Mucosa of descending colon (tissue), 3 donors: ENCODE measurements at places on chromosomes 5 and 9. TPM values are rescaled to one million over a fixed set of nuclear protein-coding genes. Genes with fewer than 3 reads are reported as not detected.

BARX1 gene
- total RNA-seq, result not detected

INSL4 gene
- total RNA-seq, result not detected

TRIM36 gene
- total RNA-seq, result 27.1 TPM

PCDHA4 gene
- total RNA-seq, result 0.85 TPM

TUSC1 gene
- total RNA-seq, result 17.4 TPM

PLEKHG4B gene
- 3.0 TPM for total RNA-seq
